Activated T-cell treated with anti-CD3 and anti-CD28 coated beads for 24 hours (primary cell): ENCODE measurements at places on chromosomes 16 and 17.
A peak's percentile ranks its signal among the peaks of the same experiment; 100 is the strongest.

GRCh38 chr17:54901230-54901822, 674 bp downstream of the TOM1L1 start:
- no peak for DNase-seq

- no peak for DNase-seq
These were observed 11.2 kb downstream of the ARHGAP23 start for GRCh38 chr17:38439436-38439835.

GRCh38 chr16:24255456-24256371, at the start of gene CACNG3:
CACNG3 (plus strand) TSS chr16:24256335; CDS start chr16:24256755, 420 bp downstream.
- DNase-seq, result peak; percentile 21

DNA sequence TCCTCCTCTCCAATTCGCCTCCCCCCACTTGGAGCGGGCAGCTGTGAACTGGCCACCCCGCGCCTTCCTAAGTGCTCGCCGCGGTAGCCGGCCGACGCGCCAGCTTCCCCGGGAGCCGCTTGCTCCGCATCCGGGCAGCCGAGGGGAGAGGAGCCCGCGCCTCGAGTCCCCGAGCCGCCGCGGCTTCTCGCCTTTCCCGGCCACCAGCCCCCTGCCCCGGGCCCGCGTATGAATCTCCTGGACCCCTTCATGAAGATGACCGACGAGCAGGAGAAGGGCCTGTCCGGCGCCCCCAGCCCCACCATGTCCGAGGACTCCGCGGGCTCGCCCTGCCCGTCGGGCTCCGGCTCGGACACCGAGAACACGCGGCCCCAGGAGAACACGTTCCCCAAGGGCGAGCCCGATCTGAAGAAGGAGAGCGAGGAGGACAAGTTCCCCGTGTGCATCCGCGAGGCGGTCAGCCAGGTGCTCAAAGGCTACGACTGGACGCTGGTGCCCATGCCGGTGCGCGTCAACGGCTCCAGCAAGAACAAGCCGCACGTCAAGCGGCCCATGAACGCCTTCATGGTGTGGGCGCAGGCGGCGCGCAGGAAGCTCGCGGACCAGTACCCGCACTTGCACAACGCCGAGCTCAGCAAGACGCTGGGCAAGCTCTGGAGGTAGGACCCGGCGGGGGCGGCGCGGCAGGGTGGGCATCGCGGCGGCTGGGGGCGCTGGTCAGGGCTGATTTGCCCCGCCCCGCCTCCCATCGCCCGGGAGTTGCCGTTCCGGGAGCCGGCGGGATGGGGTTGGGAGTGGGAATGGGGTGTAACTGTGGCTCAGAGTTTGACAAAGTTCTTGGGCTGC, 567 bp downstream of the SOX9 start:
- no peak for DNase-seq

DNA sequence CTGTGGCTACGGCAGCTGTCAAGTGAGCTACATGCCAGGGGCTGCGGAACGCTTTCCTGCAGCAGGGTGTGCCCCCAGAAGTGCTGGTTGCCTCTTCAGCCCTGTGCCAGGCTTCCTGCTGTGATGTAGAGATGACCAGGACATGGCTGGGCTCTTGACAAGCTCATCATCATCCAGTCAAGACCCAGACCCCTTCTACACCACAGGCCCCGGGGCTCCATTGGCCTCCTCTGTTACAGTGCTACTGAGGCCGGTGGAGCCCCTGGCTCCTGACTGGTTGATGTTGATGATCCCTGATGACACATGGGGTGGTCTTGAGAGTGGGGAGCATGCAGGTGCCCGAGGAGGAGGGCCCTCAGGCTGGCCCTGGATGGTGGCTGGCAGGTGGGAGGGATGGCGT, 50.1 kb downstream of the B9D1 start:
- no peak for DNase-seq

- DNase-seq, result no peak
These were observed 15.5 kb downstream of the CPD start for GRCh38 chr17:30393911-30394867.

DNA sequence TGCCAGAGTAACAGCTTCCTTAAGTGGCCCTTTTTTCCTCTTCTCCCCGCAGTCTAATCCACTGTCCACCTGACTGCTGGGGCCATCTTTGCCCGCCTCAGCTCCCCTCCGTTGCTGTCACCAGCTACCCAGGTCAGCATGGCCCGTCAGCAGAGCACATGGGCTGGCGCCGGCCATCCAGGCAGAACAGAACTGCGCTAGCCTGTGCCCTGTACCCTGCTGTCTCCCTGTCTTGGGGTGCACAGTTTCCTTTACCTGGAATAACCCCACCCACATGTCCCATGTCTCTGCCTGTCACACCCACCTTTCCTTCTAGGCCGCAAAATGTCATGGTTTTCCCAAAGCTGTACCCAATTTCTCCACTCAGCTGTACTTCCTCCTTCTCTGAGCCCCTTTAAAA, 55.7 kb downstream of the GNAO1 start:
- no peak for DNase-seq

DNA sequence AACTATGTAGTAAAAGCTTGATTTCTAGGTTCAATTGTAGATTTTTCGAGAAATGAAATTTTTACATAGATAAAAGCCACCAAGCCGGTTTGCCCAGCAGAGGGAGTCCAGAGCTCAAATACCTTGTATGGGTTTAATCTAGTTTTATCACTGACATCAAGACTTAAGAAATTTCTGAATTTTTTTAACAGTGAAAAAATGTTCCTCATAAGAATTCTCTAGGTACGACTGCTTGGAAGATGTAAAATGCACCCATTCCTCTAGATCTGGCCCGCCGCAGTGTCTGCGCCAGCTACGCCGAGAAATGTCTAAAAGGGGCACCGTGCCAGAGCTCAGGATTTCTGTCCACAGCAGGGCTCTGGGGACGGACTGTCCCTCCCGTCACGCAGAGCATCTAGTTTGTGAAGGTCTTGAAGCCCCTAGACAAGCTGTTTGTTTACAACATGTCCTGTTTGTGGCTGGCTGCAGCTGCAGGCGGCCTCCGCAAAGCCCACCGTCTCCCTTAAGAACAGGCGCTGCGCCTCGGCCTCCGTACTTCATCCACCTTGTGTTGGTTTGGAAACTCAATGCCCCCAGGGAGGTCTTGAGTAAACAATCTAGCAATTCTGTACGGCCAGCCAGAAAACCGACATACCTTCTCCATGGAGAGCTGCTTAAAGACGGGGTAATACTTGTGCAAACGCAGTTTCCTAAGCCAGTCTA, 24.8 kb downstream of the MAP1LC3B start:
- no peak for DNase-seq

- peak; percentile 75 for DNase-seq
These were observed 6.6 kb downstream of the KCNAB3 start for GRCh38 chr17:7922845-7923628.

- DNase-seq, result peak; percentile 41
These were observed 16.1 kb downstream of the G6PC3 start for GRCh38 chr17:44086364-44087311.

DNA sequence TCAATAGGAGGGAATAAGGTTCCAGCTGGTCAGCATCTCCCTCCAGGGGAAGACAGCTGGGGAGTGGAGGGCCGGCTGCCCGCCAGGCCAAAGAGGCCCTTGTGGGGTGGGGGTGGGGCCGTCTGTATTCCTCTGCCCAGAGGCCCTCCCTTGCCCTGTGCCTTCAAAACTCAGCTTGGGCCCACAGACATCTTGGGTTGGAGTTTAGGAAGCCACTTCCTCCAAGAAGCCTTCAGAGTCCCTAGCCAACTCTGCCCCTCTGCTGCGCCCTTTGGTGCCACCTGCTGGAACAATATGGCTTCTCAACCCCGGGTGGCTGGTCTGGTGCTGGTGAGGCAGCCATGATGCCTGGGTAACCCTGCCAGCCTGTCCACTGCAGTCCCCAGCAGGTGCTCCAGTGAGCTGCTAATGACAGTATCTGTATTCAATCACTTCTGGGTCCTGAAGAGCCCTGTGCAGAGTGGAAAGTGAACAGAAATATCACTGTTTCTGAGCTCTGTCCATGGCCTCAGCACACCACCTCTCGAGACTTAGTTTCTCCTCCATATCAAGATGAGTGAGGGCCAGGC, 16.7 kb downstream of the HSD11B2 start:
- DNase-seq, result peak; percentile 71

DNA sequence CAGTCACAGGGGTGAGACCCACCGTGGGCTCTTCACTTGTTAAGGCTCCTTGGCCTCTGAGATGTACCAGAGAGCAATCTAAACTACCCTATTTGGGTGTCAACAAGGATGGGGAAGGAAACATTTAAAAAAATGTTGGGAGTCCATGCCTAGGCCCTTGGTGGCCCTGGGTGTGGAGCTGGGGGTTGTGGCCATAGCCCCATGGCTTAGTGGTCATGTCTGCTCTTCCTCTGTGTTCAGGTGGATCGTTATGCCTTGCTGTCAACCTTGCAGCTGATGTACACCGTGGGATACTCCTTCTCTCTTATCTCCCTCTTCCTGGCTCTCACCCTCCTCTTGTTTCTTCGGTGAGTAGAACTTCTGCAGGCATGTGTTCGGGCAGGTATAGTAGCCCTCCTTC, 28.5 kb downstream of the GLP2R start:
- DNase-seq, result no peak

GRCh38 chr17:72474719-72475477, 354.1 kb downstream of the SOX9 start:
- no peak for DNase-seq

- no peak for DNase-seq
These were observed 25.4 kb downstream of the DNAJA2 start for GRCh38 chr16:46947900-46948547.

- no peak for DNase-seq
These were observed 22.1 kb downstream of the COX10 start for GRCh38 chr17:14091367-14091766.

DNA sequence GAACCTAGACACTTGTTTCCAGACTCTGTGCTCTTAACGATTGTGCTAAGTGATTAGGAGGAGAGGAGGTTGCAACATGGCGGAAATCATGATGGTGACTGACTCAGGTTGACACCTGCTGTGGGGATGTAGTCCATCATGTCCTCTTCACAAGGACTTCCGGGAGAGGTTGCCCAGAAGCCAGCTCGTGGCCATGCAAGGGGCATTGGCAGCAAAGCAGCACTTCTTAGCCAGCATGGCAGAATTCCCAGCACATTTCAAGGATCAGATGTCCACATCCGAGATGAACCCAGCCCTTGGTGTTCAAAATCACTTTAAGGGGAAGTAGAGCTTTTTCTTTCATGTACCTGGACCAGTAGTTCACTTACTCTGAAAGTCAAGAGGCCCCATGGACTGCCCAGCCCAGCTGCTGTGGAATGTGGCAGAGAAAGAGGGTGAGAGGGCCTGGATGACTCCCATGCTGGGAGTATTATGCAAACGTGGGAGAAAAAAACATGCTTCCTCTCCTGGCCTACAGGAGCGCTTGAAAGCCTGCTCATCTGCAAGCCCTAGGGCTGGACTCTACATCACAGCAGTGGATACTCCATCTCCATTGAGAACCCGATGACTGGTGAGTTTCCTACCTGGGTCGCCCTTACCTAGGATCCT, 65.5 kb downstream of the IRX6 start:
- DNase-seq, result no peak

- no peak for DNase-seq
These were observed 6.2 kb downstream of the C17orf100 start for GRCh38 chr17:6657633-6658287.

- DNase-seq, result no peak
These were observed 10.4 kb upstream of the NAT9 start for GRCh38 chr17:74786431-74787055.

- DNase-seq, result no peak
These were observed 233.1 kb upstream of the WSCD1 start for GRCh38 chr17:5837055-5837491.

GRCh38 chr16:57357330-57358085, 1.1 kb upstream of the CCL22 start:
- DNase-seq, result no peak

DNA sequence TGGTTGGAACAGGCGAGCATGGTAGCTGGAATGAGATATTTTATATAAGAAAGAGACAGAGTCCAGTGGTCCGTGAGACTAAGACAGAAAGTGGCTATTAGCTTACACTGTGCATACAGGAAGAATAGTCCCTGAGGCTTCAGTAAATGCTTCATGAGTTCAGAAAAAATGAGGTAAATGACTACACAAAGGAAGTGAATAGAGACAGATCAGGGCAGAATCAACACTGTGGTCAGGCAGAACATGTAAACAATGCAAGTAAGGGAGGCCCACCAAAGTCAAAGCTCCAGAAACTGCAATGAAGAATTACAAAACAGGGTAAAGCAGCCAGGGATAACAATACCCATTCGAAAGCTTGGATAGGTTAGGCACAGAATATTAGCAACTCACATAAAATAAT, 4.8 kb downstream of the ABCA10 start:
- DNase-seq, result no peak

DNA sequence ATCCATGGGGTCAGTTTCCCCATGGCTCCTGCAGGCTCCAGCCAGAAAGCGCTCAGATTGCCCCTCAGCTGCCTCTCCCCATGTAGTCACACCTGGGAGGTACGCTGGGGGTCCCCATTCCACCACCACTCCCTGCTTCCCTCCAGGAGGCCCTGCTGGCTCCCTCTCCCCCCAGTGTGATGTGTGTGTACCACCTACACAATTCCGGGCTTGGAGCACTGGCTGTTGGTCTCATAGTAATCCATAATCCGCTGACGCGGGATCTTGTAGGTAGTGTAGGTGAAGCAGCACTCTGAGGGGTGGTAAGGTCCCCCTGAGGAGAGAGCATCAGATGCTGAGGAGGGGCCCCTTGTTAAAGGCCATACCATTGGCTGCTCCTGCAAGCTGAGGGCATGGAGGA, 2.4 kb downstream of the CCL14 start:
- no peak for DNase-seq

DNA sequence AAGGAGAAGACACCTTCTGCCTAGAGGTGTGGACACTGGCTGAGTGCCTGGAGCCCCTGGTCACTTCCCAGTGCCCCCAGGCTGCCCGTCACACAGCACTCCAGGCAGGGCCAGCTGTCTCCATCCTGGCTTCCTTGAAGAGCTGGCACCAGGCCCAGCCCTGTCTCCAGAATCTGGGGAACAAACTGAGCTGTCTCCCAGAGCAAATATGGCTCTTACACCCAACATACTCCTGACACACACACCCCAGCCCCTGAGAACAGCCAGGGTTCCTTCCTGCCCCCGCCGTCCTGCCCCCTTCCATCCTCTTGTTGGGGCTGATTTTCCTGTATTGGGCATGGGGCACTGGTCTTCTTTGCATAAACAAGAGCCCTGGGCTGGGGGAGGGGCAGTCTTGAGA, 9.1 kb downstream of the NHERF1 start:
- DNase-seq, result no peak

DNA sequence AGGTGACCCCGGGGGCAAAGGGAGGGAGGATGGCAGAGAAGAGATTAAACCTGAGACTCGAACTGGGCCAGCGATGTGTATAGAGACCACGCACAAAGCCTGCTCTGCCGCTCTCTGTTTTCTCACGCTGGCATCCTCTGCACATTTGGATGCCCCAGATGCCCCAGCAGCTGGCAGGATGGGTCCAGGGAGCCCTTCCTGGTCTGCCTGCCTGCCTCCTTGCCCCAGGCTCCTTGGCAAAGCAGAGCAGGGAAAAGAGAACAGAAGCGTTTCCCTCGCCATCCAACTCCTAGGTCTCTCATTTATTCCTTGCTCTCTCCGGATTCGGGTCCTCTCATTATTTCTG, 5.2 kb upstream of the PIPOX start:
- no peak for DNase-seq

DNA sequence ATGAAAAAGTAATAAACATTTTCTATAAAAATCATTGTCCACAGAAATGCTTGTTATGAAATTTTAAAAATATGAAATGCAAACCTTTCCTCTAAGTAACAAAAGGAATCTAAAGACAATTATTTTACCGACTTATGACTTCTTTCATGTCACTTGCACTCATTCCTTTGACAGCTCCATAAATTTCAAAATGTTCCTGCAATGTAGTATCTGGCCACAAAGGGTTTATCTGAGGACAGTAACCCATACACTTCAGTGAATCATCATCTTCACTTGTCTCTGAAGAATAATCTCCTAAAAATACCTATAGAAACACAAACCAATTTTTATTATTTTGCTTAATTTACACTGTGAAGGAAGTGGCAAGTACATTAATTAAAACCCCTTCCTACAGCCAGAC, 25.6 kb upstream of the ABCA10 start:
- no peak for DNase-seq
